ENCODE measurements at places on chromosomes 11 and 22.

- DNase-seq = no peak
Measured at GRCh38 chr11:101912823-101913284, 2.0 kb upstream of the CEP126 start.

DNA sequence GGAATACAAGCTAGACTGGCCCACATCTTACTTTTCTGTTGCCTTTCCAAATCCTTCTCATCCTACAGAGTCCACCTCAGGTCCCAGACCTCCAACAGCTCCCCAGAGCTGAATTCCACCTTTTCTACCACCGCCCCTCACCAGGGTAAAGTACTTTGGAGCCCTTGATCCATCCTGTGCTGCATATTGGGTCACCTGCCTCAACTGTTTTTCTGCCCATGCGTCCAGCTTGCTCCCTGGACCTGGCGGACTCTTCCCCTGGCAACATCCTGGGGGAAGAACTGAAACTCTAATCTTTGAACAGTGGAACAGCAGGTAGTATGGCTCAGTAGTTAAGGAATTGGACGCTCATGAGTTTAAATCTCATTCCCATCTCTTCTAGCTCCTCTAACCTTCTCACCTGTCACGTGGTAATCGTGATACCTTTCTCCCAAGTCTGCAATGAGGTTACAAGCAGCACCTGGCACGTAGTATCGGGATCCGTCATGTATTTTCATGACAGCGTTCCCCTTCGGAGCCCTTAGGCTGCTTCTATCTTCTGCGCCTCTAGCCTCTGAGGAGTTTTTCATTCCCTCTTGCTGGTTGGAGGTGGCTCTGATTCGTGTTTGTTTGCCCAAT is 98.1 kb downstream of the CEP164 start:
- no peak for DNase-seq

GRCh38 chr11:29751618-29752017 is 265.2 kb downstream of the KCNA4 start:
- DNase-seq = no peak

DNA sequence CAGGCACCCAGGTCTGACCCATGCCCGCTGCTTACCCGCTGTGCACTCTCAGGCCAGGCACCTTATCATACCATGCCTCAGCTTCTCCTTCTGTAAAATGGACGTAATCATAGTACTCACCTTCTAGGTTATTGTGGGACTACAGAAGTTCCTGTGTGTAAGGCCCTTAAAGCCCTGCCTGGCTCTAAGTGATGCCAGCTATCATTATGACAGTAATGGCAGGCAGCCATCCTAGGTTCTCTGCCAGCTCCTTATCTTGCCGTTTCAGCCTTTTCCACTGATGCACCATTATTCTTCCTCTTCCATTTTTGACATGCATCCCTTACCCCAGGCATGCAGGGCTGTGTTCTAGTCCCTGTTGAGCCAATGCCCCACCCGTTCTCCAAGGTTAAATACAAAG is 57.9 kb downstream of the DBX1 start:
- DNase-seq = no peak

- DNase-seq = peak; percentile 80
Measured at GRCh38 chr22:41557401-41558240, 3.2 kb upstream of the CSDC2 start.

- no peak for DNase-seq
Measured at GRCh38 chr11:19781351-19781750, 68.7 kb downstream of the NAV2 start.

DNA sequence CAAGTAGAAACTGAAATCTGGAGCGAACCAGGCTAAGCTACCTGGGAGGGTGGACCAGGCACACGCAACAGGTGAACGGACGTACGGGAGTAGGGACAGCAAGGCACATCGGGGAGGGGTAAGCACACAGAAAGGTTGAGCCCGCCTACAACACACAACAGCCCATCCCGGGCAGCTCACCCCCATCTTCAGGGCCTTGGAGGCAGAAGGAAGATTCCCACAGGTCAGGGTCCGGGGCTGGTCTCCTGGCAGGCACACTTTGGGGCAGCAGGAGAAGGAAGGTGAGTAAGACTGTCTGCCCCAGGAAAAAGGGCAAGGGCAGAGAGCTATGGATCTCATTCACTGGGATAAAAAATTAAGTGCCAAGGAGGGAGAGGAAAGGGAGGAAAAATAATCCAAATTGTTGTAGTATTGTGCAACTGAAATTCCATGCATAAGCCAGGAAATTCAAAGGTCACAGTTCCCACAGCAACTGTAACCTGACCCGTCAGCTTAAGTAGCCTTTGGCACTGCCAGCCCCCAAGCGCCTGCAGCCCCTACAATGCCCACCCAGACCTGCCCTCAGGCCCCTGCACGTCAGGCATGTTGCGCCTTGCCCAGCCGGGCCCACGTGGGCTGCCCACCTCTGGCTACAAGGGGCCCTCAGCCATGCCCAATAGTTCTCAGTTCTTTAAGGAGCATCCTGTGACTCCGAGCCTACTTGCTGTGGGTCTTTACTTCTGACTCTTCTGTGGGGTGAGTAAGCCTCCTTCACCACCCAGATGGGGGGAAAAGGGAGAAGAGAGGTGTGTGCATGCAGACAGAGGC is 51.8 kb downstream of the MICAL3 start:
- DNase-seq = peak; percentile 89

DNA sequence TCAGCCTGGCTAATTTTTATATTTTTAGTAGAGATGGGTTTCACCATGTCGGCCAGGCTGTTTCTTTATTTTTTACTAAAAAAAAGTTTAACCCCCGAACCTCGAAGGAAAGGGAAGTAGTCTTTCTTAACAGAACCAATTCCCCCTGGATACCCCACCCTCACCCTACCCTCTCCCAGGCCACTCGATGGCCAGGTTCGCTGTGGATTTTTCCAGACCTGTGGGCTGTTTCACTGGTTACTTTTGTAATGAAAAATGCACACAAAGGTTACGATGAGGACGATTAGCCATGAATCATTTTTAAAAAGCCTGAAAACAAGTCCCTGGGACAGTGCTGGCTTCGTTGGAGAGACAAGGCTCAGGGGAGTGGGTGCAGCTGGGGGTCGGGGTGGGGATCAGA is 2.5 kb downstream of the TSPO start:
- no peak for DNase-seq

GRCh38 chr11:92644595-92645445 is 324.6 kb upstream of the MTNR1B start:
- DNase-seq = no peak

GRCh38 chr11:105520706-105521345 is 89.0 kb upstream of the GRIA4 start:
- no peak for DNase-seq

DNA sequence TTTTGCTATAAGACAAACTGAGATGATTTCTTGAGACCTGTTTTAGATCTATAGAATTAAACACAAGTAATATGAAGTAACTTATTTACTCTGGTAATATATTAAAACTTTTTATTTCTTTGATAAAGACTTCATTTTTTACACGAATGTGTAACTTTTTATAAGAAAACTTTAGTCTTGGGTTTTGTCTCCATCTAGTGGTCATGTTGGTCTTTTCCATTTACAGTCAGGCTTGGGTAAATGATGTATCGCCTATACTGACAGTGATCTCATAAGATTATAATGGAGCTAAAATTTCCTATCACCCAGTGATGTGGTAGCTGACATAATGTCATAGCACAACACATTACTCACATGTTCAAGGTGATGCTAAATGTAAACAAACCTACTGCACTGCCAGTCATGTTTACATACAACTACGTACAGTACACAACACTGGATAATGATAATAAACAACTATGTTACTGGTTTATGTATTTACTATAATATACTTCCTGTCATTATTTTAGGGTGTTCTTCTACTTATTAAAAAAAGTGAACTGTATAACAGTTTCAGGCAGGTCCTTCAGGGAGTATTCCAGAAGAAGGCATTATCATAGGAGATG is 7.5 kb upstream of the C11orf97 start:
- DNase-seq = peak; percentile 59

DNA sequence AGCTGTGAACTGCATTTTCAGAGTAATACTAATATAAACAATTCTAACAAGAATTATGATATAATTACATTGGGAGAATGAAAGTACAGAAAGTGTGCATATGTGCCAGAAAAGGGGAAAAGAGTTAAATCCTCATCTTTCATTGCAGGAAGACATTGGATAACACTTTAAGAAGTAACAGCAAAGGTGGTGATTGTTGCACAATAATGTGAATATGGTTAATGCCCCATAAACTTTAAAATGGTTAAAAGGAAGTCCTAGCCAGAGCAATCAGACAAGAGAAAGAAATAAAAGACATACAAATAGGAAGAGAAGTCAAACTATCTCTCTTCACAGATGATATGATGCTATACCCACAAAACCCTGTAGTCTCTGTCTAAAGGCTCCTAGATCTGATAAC is 111.5 kb downstream of the TTC28 start:
- no peak for DNase-seq

GRCh38 chr11:61133145-61133544 is 28.1 kb downstream of the VPS37C start:
- no peak for DNase-seq

DNA sequence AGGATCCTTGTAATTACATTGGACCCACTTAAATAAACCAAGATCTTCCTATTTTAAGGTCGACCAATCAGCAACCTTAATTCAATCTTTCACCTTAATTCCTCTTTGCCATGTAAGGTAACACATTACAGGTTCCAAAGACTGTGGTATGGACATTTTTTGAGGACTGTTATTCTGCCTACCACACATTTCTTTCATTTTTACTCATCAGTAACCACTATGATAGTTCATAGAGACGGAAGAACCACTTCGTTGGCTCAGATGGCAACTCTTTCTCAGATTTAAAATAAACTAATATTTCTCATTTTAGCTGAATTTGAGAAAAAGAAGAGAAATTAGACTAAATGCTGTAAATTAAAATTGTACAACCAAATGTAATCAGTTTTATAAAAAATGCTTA is 96.3 kb downstream of the PAX6 start:
- no peak for DNase-seq

DNA sequence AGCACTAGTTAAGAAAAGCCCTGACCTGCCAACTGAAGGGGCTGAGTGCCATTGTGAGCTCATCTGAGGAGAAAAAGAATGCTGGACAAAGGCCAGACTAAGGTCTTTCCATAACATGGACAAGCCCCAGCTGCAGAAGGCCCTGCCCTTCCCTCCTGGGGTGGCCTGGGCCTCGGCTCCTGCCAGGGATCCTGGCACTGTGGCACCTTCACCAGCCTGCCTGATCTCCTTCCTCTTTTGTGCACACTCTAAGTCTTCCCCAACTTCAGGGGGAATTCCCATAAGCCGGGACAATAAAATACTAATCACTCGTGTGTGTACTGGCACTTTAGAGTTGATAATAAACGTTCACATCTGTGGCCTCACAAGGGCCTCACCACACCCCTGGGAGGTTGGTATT is 9.9 kb downstream of the TMPRSS13 start:
- DNase-seq = no peak

DNA sequence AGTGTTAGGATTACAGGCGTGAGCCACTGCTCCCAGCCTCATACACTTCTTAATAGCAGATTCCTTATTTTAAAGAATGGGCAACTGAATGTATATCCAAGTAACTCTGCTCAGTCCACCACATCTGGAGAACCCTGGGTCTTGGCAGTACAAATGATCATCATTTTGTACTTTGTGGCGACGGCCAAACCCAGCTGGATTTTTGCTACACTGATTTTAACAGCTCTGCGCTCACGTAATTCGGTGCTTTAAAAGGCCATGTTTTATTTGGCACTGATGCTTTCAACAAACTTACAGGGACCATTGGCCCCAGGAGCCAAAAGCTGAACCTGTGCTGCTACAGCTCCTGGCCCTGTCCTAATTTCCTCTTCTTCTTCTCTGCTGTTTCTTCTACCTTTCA is 60.8 kb upstream of the PDE3B start:
- DNase-seq = no peak

DNA sequence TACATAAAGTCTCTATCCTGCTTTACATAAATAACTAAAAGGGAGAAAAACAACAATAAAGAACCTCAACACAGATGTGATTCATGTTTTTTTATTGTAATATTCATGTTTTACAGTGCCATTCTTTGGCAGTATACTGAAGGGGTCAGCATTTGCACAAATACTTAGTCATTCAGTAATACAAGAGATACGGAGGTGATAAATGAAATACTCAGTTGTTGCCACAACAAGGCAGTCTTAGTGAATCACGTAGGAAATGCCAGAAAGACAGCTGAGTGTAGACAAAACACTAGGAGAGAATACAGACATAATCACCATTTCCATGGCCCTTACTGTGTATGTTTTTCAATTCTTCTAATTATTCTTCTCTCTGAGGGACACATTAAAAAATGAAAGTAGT is 910.4 kb downstream of the METTL15 start:
- peak; percentile 82 for DNase-seq

Data from AG10803 (cell line).